Activated T-cell treated with anti-CD3 and anti-CD28 coated beads, Interleukin-2, amount 50 U/mL, for 72 hours (primary cell): ENCODE measurements at places on chromosomes 6 and 20.

DNA sequence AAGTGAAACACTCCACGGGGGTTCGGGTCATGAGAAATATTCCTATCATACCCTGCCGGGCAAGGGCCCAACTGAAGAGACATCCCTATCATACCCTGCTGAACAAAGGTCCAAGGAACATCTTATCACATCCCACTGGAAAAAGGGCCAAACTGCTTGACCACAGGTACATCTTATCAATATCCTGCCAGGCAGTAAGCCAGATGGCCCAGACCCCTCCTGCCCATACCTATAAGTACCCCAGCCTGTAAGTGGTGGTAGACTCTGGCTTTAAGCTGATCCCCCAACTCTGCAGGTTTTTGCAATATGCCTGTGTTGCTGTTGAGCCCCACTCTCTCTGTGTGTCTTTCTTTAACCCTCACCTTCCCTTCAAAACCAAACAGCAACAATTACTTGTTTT lies 51.6 kb downstream of the ZNF334 start:
- no peak for DNase-seq

DNA sequence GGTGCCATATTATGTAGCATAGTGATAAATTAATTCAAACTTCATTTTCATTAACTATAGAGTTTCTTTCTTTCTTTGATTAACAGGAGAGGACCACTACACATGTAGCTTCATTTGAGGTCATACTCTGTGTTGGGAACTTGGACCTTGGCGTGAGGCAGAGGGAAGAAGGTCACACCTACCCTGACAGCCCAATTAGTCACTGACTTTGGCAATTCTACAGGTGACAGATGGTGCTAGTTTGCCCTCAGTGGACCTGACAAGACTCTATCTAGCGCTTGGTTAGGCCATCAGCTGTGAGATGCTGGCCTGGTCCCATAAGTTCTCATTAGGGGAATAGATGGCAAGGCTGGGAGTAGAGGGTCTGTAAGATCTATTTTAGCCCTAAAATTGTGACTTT lies 14.2 kb downstream of the SLX4IP start:
- no peak for DNase-seq

GRCh38 chr20:52924411-52925271 lies 47.5 kb upstream of the TSHZ2 start:
- no peak for DNase-seq

DNA sequence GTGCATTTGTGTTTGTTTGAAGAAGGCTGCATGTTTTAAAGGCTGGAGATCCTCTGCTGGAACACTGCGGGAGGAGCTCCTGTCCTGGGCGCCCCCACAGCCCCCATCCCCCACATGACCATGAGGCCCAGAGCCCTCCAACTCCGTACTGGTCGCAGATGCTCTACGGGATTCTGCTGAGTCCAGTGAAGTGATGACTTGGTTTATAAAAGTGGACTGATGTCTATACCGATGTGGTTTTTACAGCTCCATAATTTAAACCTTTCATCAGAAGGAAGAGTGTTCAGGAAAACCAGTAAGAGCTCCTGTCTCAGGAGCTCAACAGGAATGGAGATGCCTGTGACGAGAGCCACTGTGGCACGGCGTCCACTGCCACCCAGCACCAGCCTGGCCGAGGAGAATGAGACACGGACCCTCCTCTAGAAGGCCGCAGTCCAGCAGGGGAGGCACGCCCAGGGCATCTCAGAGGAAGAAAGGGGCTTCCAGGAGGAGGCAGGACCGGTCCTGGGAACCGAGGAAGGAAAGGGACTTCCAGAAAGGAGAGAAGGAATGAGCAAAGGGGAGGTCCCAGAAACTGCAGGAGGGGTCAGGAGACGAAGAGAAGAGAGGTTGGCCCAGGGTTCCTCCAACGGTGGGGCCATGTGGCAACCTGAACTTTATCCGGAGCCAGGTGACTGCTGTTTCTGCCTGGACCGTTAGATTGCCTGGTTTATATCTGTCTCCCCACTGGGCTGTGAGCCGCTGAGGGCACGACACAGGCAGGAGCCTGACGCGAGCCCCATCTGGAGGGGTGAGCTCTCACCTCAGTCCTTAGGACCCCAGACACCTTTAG lies 26.9 kb downstream of the BFSP1 start:
- peak; percentile 10 for DNase-seq

GRCh38 chr6:16329233-16329632 lies 90.8 kb downstream of the GMPR start:
- DNase-seq = no peak

DNA sequence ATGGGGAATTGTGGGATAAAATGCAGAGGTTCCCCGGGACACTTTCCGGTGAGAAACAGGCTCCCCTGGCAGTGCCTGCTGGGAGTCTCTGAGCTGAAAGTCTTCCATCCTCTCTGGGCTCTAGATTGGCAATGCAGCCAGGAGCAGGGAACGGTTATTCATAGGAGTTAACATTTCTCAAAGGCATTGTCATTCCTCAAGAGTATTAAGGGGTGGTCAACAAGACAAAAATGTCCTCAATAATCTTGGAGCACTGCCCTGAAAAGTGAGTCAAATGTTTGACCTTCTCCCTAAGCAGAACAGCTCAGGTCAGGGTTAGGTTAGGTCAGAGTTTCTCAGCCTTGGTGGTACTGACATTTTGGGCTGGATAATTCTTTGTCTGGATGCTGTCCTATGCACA lies 13.2 kb downstream of the BPIFB1 start:
- no peak for DNase-seq
